Endothelial cell of umbilical vein (primary cell): ENCODE measurements at places on chromosomes 12 and 14. TPM values are rescaled to one million over a fixed set of nuclear protein-coding genes. Genes with fewer than 3 reads are reported as not detected.

FZD10 gene
- not detected in 2 replicates for total RNA-seq

- no peak for DNase-seq
These were observed 594.4 kb downstream of the FLRT2 start for GRCh38 chr14:86124328-86124727.

GRCh38 chr14:101927859-101928258, 36.5 kb upstream of the DYNC1H1 start:
- DNase-seq, result no peak

GRCh38 chr12:132954471-132955048, 1.5 kb downstream of the ZNF605 start:
- DNase-seq, result peak; percentile 10

SMCO2 gene
- total RNA-seq, result 0.49 and 1.2 TPM in 2 replicates

GRCh38 chr12:12719496-12719895, 2.3 kb downstream of the CDKN1B start:
- DNase-seq, result peak; percentile 68

- DNase-seq, result no peak
These were observed 54.3 kb upstream of the CIT start for GRCh38 chr12:119931402-119931801.

SCYL2 gene
- total RNA-seq, result 41.4 and 41.6 TPM in 2 replicates

DNA sequence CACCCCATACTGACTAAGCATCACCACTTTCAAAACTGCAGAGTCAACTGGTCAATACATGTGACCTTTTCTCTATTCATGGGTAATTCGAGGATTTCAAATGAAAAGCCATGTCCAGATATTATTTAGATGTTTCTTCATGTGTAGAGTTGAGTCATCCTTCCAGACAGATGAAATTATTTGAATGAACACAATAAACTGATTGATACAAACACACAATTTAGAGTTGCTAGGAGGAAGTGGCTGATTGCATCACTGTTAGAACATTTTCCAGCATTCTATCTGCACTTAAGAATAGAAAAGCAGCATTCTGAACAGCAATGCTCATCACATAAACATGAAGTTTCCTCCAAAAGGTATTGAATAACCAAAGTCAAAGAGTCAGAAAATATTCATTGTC, 273.5 kb upstream of the SOX5 start:
- DNase-seq, result peak; percentile 10

DNA sequence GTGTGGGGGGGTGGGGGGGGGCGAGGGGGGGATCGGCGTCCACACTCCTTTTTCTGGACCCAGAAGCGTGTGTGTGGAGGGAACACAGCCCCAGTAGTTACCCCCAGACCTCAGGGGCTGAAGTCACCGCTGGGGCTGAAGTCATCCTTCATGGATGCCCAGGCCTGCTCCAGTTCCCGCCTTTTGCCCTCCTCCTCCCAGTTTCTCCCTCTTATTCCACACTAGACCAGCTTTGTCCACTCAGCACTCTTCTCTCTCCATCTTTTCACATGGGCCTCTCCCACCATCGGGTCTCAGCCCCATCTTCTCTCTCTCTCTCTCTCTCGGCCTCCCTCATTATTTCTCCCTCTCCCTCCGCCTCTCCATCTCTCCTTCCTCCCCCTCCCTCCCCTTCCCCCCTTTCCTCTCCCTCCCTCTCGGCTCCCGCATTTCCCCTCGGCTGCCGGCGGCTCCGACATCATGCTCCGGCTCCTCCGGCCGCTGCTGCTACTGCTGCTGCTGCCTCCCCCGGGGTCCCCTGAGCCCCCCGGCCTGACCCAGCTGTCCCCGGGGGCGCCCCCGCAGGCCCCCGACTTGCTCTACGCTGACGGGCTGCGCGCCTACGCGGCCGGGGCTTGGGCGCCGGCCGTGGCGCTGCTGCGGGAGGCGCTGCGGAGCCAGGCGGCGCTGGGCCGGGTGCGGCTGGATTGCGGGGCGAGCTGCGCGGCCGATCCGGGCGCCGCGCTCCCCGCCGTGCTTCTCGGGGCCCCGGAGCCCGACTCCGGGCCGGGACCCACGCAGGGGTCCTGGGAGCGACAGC, at the start of gene P3H3:
TSS of gene P3H3 (plus strand) at position 426 of the 799 bp plus-strand sequence. CDS start at position 460, 34 bp downstream.
- DNase-seq, result peak; percentile 56

DNA sequence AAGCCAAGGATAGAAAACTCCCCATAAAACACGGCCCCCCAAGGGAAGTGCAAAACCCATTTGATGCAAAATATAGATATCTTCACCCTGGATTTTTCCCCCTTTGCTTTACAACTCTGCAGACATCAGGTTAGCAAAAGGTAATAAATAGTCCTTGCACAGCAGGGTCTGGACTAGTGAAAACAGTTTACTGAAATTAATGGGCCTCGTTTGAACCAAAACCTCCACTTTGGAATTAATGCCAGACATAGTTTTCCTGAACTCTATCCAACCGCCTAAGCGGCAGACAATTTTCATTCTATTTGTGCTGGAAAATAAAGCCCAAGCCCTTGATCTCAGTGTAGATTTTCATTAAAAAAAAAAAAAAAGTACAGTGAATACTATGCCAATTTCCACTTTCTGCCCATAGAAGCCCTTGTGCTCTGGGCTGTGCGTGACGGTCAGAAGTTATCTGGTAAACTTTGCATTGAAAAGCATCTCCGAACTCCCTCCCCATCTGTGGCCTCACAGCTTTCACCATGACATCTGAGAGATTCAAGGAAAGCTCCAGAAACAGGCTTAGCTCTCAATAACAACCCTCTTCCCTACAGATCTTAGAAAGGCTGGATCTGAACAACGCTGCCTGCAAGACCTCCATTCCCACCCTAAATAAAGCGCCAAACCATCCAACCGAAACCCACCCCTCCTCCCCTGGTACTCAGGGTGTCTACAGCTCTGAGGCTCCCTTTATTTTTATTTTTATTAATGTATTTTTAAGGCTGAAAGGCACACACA, 11.0 kb upstream of the IRF2BPL start:
- DNase-seq, result peak; percentile 51

DNA sequence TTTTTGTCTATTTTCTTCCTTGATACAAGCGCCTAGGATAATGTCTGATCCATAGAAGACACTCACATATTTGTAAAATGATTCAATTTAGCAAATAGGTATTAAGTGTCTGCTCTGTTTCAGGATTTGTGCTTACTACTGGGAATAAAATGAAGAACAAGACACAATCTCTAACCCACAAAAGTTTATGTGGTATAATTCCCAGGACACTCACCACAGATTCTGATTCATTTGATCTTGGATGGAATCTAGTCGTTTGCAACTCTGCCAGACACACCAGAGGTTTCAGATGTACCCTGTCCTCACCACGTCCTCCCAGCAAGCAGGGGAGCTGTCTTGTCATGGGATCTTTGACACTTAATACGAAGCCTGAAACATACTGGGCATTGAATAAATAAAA, 208.3 kb downstream of the LRIG3 start:
- no peak for DNase-seq

OR4M1 gene
- not detected in 2 replicates for total RNA-seq

DNA sequence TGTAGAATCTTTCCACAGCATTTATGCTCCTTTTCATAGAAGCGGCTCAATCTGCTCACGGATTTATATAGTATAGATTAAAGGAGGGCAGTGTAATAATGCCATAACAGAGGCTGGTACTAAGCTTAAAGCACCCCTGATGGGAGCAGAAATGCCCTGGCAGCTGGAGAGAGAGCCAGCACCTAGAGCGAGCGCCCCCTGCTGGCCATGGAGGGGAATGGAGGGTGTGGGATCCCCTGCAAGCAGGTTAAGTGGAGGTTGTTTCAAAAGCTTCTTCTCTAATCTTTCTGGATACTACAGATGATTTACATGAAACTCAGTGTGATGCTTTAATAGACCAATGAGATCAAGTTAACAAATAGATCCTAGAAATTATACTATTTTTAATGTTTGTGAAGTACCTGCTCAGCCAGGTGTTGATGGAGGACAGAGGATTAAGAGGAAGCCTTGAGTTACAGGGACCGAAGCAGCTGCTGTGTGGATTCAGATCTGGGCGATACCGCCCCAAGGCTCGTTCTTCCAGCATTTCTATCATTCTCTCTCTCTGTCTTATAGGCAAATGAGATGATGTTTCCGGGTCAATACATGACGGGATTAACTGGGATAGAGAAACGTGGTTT, 1519.3 kb upstream of the TMEM132C start:
- DNase-seq, result no peak

PPP1R1A gene
- not detected in 2 replicates for total RNA-seq

DNA sequence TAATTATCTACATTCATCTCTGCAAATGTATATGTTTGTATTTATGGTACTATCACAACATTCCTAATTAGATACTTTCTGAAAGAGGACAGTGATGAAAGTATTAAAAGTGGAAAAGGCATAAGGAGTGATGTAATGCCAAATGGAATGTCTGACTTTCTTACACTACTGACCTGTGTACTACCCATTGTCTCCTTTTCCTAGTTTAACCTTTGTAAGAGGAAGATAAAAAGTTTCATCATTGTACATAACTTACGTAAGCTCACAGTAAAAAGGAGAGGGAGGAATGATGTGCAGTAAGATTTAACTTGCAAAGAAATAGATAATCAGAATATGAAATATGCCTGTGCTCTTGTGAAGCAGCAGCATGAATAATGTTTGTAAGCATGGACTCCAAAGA, 55.9 kb downstream of the SOX5 start:
- DNase-seq, result no peak

KRT79 gene
- not detected in 2 replicates for total RNA-seq

GRCh38 chr12:105057174-105057573, 27.1 kb downstream of the ALDH1L2 start:
- no peak for DNase-seq

DNA sequence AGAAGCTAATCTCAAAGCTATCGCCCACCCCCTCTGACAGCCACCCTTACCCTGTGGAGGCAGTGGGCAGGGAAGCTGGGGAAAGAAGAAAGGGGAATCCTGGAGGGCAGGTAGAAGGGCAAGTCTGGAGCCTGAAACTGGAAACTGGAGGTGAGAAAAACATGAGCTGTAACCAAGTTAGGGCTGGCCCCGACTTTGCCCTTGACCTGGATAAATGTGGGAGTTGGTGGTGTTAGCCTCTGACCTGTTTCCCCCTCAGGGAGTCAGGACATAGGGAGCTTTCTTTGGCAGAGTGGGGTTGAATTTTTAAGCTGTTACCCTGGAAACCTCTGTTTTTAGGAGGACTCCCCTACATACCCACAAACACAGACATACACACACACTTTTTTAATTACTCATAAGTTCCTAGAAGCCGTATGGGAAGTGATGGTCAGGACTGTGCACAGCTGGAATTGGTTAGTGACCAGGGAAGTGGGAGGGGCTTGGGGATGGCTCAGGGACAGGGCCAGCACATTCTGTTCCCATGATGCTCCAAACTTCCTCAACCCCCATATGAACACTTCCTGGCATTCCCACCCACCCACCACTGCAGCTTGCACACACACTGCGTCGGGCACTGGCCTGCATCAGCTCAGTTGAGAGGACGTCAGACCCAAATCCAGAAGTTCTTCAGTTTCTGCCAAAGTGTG, 5.0 kb upstream of the MMP19 start:
- DNase-seq, result peak; percentile 94

DNA sequence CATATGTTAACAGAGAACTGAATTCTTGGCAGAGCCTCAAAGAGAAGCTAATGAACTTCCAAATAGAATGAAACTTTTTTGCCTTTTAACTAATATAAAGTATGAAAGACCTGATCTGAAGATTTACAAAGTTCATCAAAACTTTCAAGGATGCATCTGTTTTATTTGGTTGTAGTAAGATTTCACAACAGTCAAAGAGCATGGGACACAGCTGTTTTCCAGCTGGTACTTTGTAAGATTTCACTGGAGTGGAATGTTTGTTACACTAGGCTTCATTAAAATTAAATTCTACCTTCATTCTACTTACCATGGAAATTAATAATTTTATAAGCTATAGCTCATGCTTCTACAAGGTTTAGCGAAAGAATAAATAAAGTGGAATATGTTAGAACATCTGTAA, 351.2 kb downstream of the SLC6A15 start:
- DNase-seq, result no peak

GRCh38 chr14:93923626-93924025, 3.5 kb upstream of the FAM181A start:
- DNase-seq, result no peak

PDE3A gene
- 25.7 and 27.4 TPM in 2 replicates for total RNA-seq

- no peak for DNase-seq
These were observed 71.5 kb downstream of the BRMS1L start for GRCh38 chr14:35897616-35898111.

DNA sequence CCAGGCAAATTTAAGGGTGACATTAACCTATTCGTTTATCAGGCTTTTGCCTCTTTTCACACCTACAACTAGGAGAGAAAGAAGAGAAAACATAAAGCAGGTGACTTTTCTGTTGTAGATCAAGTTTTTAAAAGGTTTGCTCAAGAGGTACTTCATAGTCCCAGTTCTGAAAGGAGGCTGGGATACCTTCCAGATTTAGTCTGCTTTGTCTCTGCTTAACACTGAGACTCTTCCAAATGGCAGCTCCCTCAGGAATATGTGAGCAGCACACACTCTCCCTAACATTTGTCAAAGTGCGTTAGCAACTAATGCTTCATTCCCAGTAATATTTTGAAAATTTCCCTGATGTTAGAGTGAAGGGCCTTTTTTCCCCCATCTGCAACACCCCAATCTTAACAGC, 133.7 kb upstream of the RASSF8 start:
- no peak for DNase-seq

DNA sequence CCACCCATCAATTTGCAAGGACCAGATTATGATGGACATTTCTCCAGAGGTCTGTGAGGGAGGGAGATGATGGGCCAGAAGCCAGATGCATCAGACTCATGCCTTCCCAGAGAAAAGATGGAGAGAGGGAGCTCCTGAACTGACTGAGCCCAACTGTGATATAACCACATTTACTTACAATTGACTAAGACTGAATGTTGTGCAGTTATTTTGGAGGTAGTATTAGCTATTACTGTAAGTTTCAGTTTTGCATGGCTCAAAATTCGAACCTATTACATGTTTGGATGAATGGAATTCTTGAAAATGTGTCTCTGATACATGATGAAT, 211.1 kb upstream of the SFSWAP start:
- no peak for DNase-seq

TAS2R43 gene
- total RNA-seq, result 0.88 and 1.8 TPM in 2 replicates

DNA sequence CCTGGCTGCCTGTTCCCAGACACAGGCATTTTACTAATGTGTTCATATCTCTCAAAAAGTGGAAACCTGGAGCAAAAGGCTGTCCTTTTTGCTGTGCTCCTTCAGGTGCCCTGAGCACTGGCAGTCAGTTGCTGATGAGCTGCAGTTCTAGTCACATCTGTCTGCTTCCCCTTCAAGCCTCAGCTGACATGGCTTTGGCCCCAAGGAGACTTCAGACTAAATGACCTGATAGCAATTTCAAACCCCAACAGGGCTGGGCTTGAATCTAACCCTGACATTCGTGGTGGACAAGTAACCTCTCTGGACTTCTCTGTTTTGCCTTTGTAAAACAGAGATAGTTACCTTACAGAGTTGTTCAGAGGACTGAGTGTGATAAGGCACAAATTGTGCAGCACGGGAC, 5.7 kb downstream of the SERPINA9 start:
- no peak for DNase-seq

DNA sequence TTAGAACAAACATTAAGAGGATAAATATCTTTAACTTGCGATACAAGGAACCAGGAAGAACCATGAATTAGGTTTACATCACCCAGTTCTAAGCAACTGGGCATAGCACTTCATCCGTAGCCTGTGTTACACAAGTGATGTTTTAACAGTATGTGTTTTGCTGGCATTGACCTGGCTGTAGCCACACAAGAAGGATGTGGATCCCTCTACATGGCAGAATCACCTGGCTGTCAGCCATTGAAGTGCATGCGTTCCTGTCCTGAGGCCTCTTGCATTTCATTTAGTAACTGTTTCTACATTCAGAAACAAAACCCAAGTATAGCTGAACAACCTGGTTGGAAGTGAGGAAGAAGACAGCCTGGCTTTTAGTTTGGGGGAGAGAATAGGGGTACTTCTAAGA, 72.2 kb downstream of the TGFB3 start:
- no peak for DNase-seq

KERA gene
- total RNA-seq, result not detected in 2 replicates
